ENCODE measurements at places on chromosomes 3 and 15. TPM values are rescaled to one million over a fixed set of nuclear protein-coding genes. Genes with fewer than 3 reads are reported as not detected.

Gene ACTC1
- 0.22 TPM for total RNA-seq

Gene NR2E3
- total RNA-seq, result 0.38 TPM

Gene XIRP1
- 0.07 TPM for total RNA-seq

Gene RTP1
- not detected for total RNA-seq
